ENCODE measurements at places on chromosomes 13 and 19.

- no peaks in the 10 kb centered on the region for H3K27me3 ChIP-seq
- H3K36me3 ChIP-seq, result no peaks in the 10 kb centered on the region
- no peaks in the 10 kb centered on the region for H3K4me1 ChIP-seq
- DNase-seq, result no peak
Observed at GRCh38 chr13:35014606-35015213, 72.6 kb downstream of the NBEA start.

DNA sequence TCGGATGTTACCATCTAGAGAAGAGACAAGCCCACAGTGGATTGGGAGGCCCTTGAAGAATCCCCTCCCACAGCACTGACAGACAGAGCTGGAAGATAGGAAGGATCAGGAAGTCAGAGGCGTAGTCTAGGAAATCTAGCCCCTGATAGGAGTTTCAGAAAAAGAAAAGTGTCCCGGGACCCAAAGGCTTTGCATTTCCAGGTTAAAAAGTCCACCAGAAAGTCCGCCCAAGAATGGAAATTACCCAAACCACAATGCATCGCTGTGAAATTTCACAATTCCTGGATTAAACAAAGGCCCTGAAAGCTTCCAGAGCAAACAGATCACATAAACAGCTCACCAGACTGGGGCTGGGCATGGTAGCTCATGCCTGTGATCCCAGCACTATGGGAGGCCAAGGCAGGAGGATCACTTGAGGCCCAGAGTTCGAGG is 146.9 kb downstream of the KDM4B start:
- no peak overlapping the region for H3K27ac ChIP-seq
- no peaks in the 10 kb centered on the region for H3K27me3 ChIP-seq
- H3K36me3 ChIP-seq, result peaks cover 13% of the 10 kb centered on the region
- no peak overlapping the region for H3K4me3 ChIP-seq
- no peak for DNase-seq

DNA sequence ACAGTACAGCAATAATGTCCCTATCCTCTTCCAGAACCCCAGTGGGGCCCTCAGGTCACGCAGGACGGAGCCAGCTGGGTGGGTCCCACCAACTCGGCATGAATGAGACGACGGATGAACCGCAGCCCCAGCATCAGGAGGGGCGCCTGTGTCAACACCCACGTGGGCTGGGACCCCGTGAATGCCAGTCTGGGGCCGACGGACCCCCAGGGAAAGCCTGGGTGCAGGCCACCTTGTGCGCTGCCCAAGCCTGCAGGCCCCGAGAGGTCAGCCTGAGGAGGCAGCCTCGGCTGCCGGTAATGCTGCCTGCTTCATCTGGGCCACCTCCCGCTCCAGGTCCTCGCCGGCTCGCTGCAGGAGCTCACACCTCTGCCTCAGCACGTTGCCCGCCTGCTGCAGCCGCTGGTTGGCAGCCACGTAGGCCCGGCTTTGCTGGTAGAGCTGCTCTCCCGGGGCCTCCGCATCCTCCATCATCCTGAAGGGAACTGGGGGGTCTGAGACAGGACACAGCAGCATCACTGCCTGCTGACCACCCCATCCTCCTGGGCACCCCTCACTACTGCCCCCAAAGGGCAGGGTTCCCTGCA is 4.2 kb downstream of the C19orf25 start:
- H3K27ac ChIP-seq, result no peak overlapping the region
- H3K36me3 ChIP-seq, result peaks cover 6% of the 10 kb centered on the region
- peaks cover 45% of the 10 kb centered on the region for H3K27me3 ChIP-seq
- H3K4me3 ChIP-seq, result no peak overlapping the region
- no peak for DNase-seq

GRCh38 chr19:1856345-1856697 is 7.1 kb downstream of the KLF16 start:
- no peaks in the 10 kb centered on the region for H3K27me3 ChIP-seq
- peaks cover 3% of the 10 kb centered on the region for H3K36me3 ChIP-seq
- peak overlapping the region; percentile 98 for H3K27ac ChIP-seq
- peak overlapping the region; percentile 82 for H3K4me3 ChIP-seq

- H3K4me3 ChIP-seq, result no peak overlapping the region
- no peaks in the 10 kb centered on the region for H3K4me1 ChIP-seq
- H3K27ac ChIP-seq, result no peak overlapping the region
- no peak for DNase-seq
- H3K27me3 ChIP-seq, result peaks cover 5% of the 10 kb centered on the region
Observed at GRCh38 chr13:108850691-108851090, 221.3 kb downstream of the MYO16 start.

GRCh38 chr13:33285420-33286124 is at the start of gene STARD13:
Gene STARD13, minus strand, starts transcription at chr13:33285755. Its CDS starts 117 bp downstream, at chr13:33285638.
- H3K27me3 ChIP-seq, result peaks cover 32% of the 10 kb centered on the region
- H3K4me1 ChIP-seq, result peaks cover 17% of the 10 kb centered on the region
- H3K36me3 ChIP-seq, result no peaks in the 10 kb centered on the region

DNA sequence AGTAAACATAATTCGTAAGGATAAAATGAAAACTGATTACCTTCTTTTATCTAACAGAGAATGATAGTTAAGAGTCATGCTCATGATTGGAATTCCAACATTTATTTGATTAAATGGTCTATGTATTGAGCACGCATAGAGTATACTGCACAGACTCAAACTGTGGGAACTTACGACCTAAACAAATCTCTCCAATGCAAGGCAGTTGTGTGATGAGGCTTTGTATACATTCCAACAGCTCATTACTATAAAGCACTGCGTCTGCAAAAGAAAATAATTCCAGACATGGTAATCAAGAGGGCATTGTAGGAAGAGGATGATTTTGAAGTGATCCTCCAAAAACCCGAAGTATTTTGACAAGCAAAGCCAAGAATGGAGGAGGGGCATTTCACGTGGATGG is 169.5 kb downstream of the NUFIP1 start:
- no peak for DNase-seq
- peaks cover 3% of the 10 kb centered on the region for H3K4me1 ChIP-seq
- H3K4me3 ChIP-seq, result no peak overlapping the region
- no peak overlapping the region for H3K27ac ChIP-seq
- H3K27me3 ChIP-seq, result peaks cover 7% of the 10 kb centered on the region

DNA sequence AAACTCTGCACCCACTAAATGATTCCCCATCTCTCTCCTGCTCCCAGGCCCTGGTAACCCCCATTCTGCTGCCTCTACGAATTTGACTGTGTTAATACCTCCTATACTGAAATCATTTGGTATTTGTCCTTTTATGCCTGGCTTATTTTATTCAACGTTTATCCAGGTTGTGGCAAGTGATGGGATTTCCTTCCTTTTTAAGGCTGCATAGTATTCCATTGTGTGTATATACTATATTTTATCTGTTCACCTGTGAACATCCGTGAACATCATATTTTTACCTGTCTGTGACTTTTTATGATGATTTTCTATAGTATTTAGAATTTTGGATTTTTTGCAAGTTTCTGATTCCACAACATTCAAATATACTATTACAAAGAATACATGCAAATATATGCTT is 13.9 kb upstream of the CEBPG start:
- H3K27me3 ChIP-seq, result peaks cover 41% of the 10 kb centered on the region
- H3K27ac ChIP-seq, result no peak overlapping the region
- no peak overlapping the region for H3K4me3 ChIP-seq
- no peaks in the 10 kb centered on the region for H3K4me1 ChIP-seq
- no peak for DNase-seq

DNA sequence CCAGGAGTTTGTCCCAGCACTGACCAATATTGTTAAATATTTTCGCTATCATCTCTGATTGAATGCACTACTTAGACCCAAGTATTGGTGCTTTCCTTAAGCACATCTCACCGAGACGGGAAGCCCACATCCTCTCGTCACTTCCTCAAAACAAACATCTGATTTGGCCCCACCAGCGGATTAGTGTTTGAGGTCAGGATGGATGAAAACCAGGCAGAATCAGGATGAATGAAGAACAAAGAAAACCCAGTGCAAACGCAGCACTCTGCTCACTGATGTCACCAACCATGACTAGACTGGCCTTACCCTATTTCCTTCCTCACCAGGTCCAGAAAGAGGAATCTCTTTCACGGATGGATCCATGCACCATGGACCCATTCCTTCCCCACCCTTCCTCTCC is 6.0 kb downstream of the PLAUR start:
- H3K27ac ChIP-seq, result peak overlapping the region; percentile 75
- peaks cover 50% of the 10 kb centered on the region for H3K4me1 ChIP-seq
- H3K36me3 ChIP-seq, result peaks cover 41% of the 10 kb centered on the region
- peaks cover 9% of the 10 kb centered on the region for H3K27me3 ChIP-seq

DNA sequence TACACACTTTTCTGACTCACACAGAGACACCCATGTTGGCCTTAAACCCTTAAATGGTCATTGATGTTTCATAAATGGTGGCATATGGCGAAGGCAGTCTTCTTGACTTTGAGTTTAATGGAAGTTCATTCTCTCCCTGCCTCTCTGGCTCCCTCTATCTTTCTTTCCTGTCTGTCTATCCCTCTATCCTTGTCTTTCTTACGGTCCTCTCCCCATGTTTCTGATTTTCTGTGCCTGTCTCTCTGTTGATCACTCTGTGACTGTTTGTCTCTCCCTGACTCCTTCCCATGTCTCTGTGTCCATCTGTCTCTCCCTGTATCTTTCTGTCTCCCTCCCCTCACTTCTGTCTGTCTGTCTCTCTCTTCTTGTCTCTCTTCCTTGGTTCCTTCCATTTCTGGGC is 43.2 kb upstream of the SHKBP1 start:
- DNase-seq, result no peak
- H3K36me3 ChIP-seq, result no peaks in the 10 kb centered on the region
- peaks cover 67% of the 10 kb centered on the region for H3K27me3 ChIP-seq
- H3K4me1 ChIP-seq, result peaks cover 14% of the 10 kb centered on the region
- no peak overlapping the region for H3K4me3 ChIP-seq

DNA sequence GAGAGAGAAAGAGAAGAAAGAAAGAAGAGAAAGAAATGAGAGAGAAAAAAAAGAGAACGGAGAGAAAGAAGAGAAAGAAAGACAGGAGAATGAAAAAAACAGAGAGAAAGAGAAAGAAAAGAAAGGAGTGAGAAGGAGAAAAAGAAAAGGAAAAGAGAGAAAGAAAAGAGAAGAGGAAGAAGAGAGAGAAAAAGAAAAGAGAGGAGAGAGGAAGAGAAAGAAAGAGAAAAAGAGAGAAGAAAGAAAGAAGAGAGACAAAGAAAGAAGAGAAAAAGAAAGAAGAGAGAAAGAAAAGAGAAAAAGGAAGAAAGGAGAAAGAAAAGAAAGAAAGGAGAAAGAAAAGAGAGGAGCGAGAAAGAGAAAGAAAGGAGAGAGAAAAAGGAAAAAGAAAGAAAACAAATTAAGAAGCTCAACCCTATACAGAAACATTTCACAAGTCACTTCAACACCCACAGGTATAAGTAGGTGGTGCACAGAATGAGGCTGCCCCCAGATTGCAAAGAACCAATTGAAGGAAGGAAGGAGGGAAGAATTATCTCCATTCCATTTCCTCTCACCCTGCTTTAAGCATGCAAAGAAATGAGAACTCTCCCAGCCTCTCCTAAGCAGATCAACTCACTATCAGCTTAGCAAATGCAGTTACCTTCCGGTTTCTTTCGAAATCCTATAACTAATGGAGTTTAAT is 98.8 kb upstream of the CACNA1A start:
- H3K4me1 ChIP-seq, result peaks cover under 1% of the 10 kb centered on the region
- no peaks in the 10 kb centered on the region for H3K36me3 ChIP-seq
- H3K27me3 ChIP-seq, result peaks cover 23% of the 10 kb centered on the region
- DNase-seq, result no peak
- H3K4me3 ChIP-seq, result no peak overlapping the region

- H3K27ac ChIP-seq, result peak overlapping the region; percentile 99
- H3K36me3 ChIP-seq, result peaks cover 49% of the 10 kb centered on the region
- no peaks in the 10 kb centered on the region for H3K27me3 ChIP-seq
- H3K4me1 ChIP-seq, result peaks cover 65% of the 10 kb centered on the region
- DNase-seq, result no peak
Observed at GRCh38 chr19:19463348-19464117, 51.8 kb downstream of the TSSK6 start.

DNA sequence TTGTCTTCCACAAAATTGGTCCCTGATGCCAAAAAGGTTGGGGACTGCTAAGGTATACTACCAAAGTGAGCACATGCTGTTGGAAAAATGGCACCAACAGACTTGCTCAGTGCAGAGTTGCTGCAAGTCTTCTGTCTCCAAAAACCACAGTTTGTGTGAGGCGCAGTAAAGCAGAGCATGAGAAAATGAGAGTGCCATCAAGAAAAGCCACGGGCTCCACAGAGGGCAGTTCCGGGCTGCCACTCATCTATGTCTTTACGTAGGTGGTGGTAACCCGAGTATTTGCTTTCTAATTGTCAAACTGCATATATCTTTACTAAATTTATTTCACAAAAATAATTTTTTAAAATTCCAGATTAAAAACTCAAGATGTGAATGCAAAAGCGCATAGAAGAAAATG is 123.8 kb downstream of the RNF17 start:
- H3K4me3 ChIP-seq, result no peak overlapping the region
- H3K27me3 ChIP-seq, result no peaks in the 10 kb centered on the region
- H3K36me3 ChIP-seq, result peaks cover 45% of the 10 kb centered on the region
- no peaks in the 10 kb centered on the region for H3K4me1 ChIP-seq

DNA sequence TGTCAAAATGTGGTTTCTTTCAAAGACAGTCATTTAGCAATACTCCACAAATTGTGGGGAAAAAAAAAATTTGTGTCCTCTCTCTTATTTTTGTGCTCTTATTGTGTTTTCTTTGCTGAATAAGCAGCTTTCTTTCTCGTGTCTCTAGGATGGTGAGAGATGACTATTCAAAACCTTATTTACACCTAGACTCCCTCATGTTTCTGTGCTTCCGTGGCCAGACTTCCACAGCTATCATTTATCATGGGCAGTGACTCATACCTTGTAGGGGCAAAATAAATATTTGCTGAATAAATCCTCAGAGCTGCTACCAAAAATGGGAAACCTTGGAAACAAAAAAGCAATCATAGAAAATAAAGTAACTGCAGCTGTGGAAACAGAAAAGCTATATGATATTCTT is 204.9 kb upstream of the MIR17HG start:
- no peaks in the 10 kb centered on the region for H3K27me3 ChIP-seq
- H3K27ac ChIP-seq, result no peak overlapping the region
- H3K4me3 ChIP-seq, result no peak overlapping the region
- no peaks in the 10 kb centered on the region for H3K4me1 ChIP-seq
- no peaks in the 10 kb centered on the region for H3K36me3 ChIP-seq
- no peak for DNase-seq

GRCh38 chr13:38537051-38537450 is 149.8 kb upstream of the FREM2 start:
- DNase-seq, result no peak
- H3K36me3 ChIP-seq, result no peaks in the 10 kb centered on the region
- no peak overlapping the region for H3K27ac ChIP-seq
- no peak overlapping the region for H3K4me3 ChIP-seq
- no peaks in the 10 kb centered on the region for H3K4me1 ChIP-seq

GRCh38 chr19:12769689-12770088 is 5.7 kb downstream of the HOOK2 start:
- peaks cover 28% of the 10 kb centered on the region for H3K4me1 ChIP-seq
- peaks cover 24% of the 10 kb centered on the region for H3K27me3 ChIP-seq
- no peak overlapping the region for H3K4me3 ChIP-seq
- peak; percentile 65 for DNase-seq

DNA sequence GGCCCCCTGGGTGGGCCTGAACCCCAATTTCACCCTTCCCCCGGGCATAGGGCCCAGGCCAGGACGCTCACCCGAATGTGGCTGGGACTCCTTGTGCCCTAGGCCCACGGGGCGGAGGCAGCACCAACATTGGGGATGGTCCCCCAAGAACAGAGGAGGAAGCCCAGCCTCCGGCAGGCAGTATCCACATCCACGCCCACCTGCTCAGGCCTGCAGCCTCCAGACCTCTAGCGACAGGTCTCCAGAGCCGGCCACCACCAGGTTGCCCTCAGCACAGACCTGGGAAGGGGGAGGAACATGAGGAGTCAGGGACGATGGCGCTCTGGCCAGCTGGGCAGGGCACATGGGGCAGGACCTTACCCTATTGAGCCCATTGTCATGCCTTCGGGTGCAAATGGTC is 1.2 kb downstream of the GNG14 start:
- no peak overlapping the region for H3K4me3 ChIP-seq
- H3K27ac ChIP-seq, result no peak overlapping the region
- no peaks in the 10 kb centered on the region for H3K36me3 ChIP-seq

GRCh38 chr13:57631596-57632275 is at the start of gene PCDH17:
Gene PCDH17, plus strand, starts transcription at chr13:57631744. Its CDS starts 803 bp downstream, at chr13:57632547.
- H3K36me3 ChIP-seq, result peaks cover 12% of the 10 kb centered on the region
- H3K4me3 ChIP-seq, result peak within 1 kb of the TSS; percentile 71
- peaks cover 36% of the 10 kb centered on the region for H3K4me1 ChIP-seq
- peaks cover 66% of the 10 kb centered on the region for H3K27me3 ChIP-seq
